Left ventricle myocardium inferior (tissue), 1 donor: ENCODE measurements at places on chromosomes 11 and 22. TPM values are rescaled to one million over a fixed set of nuclear protein-coding genes. Genes with fewer than 3 reads are reported as not detected.

- DNase-seq, result no peak
These were observed 13.3 kb upstream of the OR56B4 start for GRCh38 chr11:6094186-6094585.

- no peak for DNase-seq
These were observed 7.1 kb upstream of the CD59 start for GRCh38 chr11:33743291-33743690.

DNA sequence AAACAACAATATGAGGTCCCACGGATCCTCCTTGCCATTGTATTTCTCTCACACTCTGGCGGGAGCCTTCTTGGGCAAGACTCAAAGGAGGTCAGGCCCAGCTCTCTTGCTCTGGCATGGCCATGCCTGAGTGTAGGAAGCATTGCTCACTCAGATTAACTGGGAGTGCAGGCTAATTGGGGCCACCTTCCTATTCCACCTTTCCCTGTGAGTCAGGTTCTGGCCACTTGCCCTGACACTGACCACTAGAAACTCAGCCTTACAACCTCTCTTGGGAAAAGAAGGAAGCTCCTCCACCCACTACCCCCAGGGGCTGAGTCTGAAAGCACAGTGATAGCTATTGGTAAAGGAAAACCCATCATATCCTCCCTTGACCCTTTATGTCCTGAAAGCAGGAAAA lies 121.8 kb upstream of the NTM start:
- no peak for DNase-seq

- no peak for DNase-seq
These were observed 850.8 kb downstream of the BRD1 start for GRCh38 chr22:48976556-48977535.

DNA sequence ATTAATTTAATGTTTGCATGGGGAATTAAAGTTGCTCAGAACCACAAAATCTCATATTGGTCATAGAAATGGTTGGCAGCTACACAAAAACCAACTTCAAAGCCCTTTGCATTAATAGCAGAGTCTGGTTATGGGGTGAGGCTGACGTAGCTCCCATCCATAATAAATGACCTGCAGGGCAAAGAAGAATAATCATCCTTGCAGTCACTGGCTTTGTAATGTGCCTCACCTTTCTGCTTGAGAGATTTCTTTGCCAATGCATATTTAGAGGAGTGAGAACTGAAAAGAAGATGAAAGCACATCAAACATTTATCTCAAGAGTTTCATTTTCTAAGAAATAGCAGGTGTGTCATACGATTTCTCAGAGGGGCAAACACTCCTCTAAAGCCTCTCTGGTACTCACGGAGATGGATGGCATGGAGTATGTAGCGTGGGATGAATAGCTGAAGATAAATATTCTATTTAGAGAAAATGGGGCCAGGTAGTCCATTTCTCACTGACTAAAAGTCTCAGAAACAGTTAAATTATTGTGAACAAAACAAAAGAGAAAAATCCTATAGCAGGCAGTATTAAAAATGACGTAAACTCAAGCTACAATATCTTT lies 1491.9 kb downstream of the FAM181B start:
- no peak for DNase-seq

- no peak for DNase-seq
These were observed 132.7 kb upstream of the MTMR2 start for GRCh38 chr11:96056576-96056975.

GRCh38 chr22:49953680-49954344 lies 6.8 kb upstream of the PIM3 start:
- DNase-seq, result peak; percentile 44

DNA sequence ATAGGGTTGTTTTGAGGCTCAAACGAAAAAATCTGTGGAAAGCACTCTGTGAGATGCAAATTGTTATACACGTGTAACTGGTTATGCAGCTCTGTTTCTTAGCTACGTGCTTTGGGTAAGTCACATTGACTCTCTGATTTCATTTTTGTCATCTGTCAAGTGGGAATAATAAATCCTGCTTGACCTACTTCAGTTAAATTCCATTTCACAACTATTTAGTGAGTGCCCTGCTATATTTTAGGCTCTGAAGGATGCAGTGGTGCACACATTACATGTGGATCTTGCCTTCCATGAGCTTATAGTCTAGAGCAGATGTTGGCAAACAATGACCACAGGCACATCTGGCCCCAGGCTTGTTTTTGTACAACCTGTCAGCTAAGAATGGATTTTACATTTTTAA lies 133.6 kb upstream of the PLET1 start:
- no peak for DNase-seq

GRCh38 chr11:75894036-75894585 lies 79.1 kb downstream of the UVRAG start:
- DNase-seq, result no peak

GRCh38 chr11:129508163-129508562 lies 132.5 kb downstream of the BARX2 start:
- DNase-seq, result no peak

GRCh38 chr11:3671334-3672254 lies at the start of gene CHRNA10:
Gene CHRNA10, minus strand, starts transcription at chr11:3671384. Its CDS starts 72 bp downstream, at chr11:3671312.
- no peak for DNase-seq

DNA sequence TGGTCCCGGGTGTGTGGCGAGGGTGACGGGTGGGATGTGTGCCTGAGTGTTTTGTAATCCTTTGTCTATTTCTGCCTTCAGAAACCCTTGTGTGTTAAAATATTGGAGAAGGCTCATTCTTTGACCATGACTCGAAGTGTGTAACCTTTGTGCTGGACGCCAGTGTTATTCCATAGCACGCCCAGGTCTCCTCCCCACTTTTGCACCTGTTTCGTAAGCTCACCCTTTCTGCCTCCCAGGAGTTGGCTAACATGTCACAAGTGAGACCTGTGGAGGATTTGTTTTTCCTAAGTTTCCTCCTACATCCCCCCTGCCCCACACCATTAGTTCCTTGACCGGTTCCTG lies 382 bp downstream of the C11orf54 start:
- DNase-seq, result no peak

POLD3 gene
- 6.2 TPM for total RNA-seq

CLCF1 gene
- 0.82 TPM for total RNA-seq

KLHL35 gene
- total RNA-seq, result 0.74 TPM

FOSL1 gene
- 0.47 TPM for total RNA-seq

MRPL11 gene
- 53.8 TPM for total RNA-seq

SCGB1C1 gene
- total RNA-seq, result not detected
